ENCODE measurements at places on chromosomes 1 and 21.
A peak's percentile ranks its signal among the peaks of the same experiment; 100 is the strongest.

DNA sequence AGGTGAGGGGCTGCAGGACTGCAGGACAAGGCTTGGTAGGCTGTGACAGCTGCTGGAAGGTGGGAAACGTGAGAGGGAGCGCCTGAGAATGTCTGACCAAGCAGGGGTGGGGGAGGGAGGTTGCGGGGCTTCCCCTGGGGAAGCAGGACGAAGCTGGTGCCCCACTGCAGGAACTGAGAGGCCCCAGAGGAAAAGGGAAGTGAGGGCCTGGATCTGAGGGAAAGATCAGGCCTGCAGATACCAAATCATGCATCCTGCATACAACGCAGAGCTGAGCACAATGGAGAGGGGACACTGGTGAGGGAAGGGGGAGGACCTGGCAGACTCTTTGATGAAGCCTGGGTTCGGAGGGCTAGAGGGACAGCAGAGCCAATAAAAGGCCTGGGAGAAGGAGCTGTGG is 65.7 kb upstream of the BACE2 start:
- no peak for DNase-seq

DNA sequence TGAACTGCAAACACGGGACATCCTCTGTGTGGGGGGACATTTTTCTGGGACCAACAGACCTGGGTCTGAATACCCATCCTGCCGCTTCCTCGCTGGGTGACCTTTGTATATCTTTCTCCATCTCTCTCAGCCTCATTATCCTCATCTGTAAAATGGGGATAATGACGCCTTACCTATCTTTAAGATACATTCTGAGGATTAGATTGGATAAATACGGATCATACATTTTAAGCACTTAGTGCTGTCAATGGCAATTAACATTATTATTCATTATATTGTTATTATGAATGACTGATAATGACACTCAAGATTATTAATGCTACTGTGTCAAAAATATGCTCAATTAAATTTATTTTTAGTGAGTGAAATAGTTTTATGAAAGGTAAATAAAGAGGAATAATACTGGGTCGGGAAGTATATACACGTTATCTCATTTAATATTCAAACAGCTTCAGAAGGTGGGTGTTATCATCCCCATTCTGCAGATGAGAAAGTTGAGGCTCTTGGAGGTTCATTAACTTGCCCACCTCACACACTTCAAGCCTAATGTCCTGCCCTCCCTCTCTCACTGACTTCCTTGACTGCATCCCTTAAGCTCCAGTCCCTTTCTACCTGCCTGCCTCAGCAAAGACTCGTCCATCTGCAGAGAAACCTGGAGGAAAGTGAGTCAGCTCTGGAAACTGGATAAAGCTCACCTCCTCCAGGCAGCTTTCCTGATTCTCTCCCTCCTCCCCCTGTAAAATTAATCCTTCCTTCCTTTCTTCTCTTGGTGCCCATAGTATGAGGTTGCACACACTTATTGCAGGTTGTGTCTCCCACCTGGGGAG is 120.7 kb upstream of the JUN start:
- peak; percentile 8 for DNase-seq

DNA sequence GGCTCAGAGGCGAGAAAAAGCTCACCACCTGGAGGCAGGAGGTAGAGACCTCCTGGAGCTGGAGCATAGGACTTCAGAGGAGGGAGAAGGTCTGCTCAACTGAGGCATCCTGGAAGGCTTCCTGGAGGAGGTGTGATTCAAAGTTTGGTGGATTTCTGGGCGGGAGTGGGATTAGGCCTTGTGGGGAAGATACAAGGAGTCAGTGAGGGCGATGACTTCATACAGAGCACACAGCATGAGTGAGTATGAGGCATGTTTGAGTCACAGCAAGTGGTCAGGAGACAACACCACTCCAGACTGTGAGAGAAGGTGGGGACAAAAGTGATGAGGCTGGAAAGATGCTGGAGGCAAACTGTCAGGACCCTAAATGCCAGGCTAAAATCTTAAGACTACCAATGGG is 77.6 kb downstream of the MATN1 start:
- DNase-seq = no peak

- no peak for DNase-seq
Measured at GRCh38 chr1:197841883-197842553, 60.4 kb upstream of the C1orf53 start.

GRCh38 chr1:42043811-42044210 is 109.4 kb upstream of the GUCA2B start:
- DNase-seq = no peak

DNA sequence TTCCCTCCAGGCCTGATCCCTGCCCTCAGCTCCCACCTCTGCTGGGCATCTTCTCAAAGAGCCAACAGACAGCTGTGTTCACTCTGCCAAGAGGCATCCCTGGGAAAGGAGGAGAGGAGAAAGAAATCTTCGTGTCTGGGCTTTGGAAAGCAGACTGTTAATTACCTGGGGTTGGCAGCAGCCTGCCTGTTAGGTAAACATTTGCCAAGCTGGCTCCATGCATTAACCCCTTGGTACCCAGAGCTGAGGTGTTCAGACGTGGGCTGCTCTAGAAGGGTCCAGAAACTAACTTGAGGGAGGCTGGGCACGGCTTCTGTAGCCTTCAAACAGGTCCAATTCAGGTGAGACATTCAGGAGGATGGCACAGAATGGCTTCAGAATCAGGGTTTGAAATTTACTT is 8.7 kb upstream of the EXTL1 start:
- no peak for DNase-seq

GRCh38 chr1:50208756-50209155 is 100.0 kb downstream of the ELAVL4 start:
- DNase-seq = no peak

GRCh38 chr1:26700711-26701110 is 4.9 kb downstream of the ARID1A start:
- DNase-seq = no peak

DNA sequence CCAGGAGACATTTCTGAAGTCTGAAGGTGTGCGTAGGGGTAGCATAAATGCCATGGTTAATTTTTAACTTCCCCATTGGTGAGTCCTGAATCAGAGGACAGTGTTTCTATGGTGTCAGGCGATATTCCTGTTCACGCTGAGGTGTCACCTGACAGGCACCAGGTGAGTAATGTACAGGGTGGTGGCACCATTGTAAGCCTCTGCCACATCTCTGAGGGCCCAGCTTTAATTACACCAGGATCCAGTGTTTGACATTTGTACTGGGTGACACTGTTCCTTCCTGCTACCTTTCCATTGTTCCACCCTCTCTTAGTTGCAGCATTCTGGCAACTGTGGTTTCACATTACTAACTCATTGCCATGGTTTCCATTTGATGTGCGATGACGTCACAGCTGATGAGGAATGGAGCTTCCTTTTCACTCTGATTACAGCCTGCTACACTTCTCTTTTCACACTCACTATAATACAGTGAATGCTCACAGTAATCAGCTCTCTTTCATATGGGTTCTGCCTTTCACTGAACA is 40.6 kb upstream of the MARK1 start:
- no peak for DNase-seq

DNA sequence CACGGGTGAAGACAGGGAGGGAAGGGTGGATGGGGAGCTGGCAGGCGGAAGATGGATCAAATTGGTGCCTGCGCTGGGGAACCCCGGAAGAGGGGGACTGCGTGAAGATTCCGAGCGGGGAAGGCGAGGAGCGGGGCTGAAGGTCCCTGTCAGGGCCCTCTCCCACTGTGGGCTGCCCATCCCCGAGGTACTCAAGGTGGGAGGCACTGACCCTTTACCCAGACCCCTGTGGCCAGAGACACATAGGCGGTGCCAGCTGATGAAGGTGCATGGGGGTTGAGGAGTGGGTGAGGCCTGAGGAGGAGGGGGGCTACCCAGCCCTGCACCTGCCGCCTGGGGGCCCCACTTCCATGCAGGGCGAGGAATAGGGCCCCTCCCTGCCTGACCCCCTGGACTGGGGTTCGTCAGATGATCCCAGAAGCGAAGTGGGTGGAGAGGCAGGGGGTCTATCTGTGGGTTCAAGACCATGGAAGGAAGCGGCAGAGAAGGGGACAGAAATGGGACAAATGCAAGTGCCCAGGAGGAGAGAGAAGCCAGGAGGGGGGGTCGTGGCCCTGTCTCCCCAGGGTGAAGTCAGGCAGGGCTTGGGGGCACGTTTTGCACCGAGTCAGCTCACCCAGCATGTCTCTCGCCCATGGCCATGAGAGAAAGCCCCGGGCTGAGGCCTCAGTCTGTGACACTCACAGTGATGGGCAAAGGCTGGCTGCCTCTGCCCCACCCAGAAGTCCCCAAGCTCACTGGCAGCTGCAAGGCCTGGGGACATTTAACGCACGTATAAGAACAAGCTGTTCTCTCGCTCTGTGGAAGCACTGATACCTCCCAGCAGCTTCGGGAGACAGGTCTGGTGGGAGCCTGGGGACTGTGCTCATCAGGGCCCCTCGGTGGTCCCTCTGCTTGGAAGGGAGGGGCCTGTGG is 7.0 kb upstream of the MMEL1 start:
- DNase-seq = no peak

- DNase-seq = no peak
Measured at GRCh38 chr1:48756683-48757316, 19.9 kb downstream of the BEND5 start.

DNA sequence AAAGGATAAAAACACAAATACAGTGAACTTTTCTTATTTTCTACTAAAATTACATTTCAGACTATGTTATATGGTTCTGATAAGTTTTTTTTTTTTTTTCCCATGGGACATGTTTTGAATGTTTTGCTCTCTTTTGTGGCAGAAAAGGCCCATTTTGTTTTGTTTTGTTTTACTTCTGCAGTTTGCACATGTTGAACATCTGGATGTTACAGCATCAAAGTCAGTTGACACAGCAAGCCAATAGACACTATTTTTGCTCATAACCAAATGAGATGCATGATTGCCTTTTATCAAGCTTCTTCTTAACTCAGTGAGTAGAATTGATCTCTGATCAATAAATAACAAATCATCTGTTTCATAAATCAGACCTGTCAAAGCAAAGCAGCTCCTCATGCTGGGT is 904.2 kb downstream of the ADGRL2 start:
- DNase-seq = no peak

GRCh38 chr1:98181036-98181764 is 260.4 kb upstream of the DPYD start:
- DNase-seq = no peak

GRCh38 chr1:64042331-64043100 is 160.9 kb upstream of the UBE2U start:
- DNase-seq = no peak

DNA sequence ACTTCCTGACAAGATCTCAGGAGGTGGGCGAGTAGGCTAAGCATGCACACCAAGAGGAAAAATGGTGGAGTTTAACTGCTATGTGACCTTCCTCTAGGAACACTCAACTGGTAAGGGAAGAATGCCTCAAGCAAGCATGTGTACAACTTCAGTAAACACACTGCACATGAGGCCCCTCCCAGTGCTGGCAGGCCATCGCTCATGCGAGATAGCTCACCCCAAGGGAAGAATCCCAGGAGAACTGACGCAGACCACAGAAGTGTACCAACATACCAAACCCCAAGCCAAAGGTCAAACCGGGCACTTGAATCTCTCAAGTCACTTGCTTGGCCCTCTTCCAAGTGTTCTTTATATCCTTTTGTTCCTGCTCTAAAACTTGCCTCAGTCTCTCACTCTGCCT is 40.5 kb upstream of the GALNT2 start:
- DNase-seq = no peak

DNA sequence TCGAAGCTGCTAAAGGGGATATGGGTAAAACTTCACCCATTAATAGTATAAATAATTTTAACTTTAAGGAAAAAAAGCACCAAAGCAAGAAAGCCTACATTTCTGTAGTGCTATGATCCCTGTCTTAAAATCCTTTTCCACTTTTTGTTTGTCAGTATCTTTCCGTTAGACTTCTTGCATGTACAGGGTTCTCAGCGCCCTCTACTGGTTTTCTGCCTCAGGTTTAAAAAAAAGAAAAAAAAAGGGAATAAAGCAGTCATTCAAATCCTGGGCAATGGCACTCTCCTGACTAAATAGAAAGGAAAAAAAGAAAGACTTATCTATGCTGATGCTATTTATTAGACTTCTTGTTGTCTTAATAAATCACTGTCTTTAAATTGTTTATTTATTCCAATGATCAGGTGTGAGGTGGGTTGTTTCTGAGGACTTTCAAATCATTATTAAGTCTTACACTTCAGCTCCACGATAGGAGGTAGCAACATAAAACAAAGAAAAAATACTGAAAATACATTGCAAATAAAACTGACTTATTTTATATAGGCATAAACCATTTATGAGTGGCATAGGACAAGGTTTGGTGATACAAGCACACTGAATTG is 475.4 kb upstream of the NR5A2 start:
- peak; percentile 67 for DNase-seq

DNA sequence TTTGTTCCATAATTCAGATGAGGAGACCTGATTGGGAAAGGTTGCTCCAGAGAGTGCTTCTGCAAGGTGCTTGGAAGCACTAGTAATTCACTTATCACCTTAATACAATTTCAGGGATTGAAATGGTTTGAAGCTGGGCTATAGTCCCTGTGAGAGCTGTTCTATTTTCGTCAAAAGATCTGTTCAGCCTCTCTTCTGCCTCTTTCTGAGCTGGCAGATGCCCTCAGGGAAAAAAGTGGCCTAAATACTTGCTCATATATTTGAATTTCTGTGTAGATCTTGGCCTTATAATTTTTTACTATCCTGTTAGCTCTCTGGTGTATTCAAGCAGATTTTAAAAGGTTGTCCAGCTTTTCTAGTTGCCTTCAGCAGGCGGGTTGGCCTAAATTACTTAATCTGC is 22.3 kb downstream of the C1orf146 start:
- no peak for DNase-seq

DNA sequence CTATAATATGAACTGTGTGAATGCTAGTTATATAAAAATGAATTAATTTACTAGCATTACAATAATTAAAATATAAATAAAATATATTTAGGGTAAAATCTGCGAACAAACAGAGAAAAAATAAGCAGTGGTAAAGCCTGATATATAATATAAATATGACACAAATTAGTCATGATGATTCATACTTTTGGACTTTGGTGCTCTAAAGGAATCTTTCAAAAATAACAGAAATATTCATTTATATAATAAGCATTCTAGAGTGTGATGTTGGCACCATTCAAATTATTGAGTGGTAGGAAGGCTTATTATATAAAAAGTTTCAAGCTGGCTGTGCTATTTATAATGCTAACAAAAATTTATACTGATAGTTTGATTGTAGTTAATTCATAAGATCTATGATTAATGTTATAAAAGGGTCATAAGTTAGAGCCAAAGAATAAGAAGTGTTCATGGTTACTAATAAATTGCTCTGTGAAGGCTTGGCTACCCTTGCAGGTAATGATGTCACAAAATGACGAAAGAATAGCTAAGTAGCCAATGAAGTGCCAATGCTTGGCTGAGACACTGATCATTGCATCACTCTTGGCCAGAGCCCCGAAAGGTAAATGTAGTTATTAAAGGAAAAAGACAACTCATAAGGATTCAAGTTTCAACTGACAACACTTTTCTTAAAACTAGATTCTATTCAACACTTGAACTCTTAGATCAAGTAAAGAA is 108.7 kb downstream of the USH2A start:
- no peak for DNase-seq

DNA sequence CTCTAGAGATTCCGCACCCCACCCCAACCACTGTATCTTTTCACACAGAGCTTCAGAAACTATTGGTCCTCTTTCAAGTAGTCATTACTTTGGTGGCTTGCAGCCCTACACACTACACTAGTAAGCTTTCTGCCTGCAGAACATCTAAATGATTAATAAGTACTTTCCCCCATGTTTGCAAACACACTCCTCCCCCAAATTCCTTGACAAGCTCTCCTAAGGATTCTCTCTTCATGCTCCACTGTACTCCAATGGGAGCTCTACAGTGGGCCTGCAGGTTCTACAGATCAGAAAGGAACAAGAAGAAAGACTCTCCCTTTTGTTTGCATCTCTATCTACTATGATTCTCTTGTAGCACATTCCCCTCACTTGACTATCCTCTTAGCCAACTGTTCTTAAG is 16.3 kb upstream of the NUF2 start:
- DNase-seq = no peak

- no peak for DNase-seq
Measured at GRCh38 chr1:174276087-174276486, 116.8 kb downstream of the RABGAP1L start.
